ENCODE measurements at places on chromosomes 2 and 18.

DNA sequence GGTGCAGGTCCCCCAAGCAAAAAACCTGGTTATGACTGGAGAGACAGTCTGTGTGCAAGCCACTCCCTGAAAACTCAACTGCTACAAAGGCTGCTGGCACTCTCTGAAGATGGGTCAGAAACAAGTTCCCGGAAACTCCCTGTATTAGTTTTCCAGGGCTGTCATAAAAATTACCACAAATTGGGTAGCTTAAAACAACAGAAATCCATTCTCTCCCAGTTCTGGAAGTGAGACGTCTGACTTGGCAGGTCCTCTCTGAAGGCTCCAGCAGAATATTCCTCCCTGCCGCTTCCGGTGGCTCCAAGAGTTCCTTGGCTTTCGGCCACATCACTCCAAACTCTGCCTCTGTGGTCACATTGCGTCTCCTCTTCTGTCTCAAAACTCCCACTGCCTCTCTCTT lies 30.1 kb upstream of the SERPINE2 start:
- DNase-seq = no peak

DNA sequence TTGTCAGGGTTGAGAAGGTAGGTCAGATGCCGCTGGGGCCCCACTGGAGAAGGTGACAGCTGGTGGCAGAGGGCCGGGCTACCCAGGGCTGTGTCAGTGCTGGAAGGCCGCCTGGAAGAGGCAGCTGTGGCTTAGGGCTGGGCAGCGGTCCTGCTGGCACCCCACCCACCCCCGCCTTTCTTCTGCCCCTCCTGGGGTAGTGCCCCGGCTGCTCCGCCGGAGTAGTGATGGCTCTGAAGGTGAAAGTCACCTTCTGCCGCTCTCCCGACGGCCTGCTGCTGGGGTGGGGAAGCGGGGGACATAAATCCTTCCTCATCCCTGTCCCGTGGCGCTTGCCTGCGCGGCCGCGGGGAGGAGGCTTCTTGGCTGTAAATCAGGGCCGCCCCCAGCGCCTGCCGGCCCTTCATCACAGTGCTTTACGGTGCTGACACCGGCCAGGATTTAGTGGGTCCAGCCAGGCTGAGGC lies 332.2 kb downstream of the DYSF start:
- no peak for DNase-seq

DNA sequence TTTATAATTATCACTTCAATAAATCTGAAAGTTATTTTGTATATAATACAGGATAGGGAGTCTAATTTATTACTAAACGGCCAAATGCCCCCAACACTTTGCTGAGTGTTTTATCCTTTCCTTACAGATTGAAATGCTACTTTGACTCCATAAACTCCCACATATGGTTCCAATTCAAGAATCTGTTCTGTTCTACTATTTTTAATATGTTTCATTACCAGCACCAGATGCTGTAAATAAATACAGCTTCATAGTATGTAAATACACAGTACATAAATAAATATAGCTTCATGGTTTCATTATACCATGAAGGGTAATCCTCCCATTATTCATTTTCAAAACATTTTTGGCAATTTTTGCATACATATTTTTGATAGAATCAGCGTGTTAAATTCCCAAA lies 34.0 kb upstream of the MREG start:
- no peak for DNase-seq

- DNase-seq = no peak
These were observed 50.3 kb downstream of the SH2D6 start for GRCh38 chr2:85468704-85469349.

GRCh38 chr2:1638281-1638860 lies 105.9 kb downstream of the PXDN start:
- DNase-seq = no peak

DNA sequence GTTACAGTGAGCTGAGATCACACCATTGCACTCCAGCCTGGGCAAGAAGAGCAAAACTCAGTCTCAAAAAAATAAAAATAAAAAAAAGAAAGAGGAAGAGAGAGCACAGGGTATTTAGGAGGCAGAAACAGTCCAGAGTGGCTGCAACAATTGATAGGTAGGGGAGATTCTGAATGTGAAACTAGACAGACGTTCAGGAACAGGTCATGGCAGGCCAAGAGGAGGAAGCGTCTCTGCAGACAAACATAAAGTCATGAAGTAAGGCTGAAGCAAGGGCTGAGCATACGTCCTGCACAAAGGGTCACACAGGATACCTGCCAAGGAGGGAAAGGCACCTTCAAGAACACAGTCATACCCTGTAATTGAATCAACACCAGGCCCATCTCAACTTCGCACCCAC lies 64.1 kb upstream of the ZNF532 start:
- DNase-seq = no peak

DNA sequence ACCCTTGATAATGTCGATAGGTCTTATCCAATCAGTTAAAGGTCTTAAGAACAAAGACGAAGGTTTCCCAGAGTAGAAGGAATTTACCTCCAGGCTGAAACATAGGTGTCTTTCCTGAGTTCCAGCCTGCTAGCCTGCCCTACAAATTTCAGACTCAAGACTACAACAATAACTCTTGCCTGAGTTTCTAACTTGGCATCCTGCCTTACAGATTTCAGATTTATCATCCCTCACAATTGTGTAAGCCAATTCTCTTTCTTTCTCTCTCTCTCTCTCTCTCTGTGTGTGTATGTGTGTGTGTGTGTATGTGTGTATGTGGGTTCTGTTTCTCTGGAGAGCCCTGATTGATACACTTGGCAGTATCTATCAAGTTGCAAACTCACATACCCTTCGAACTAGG lies 37.2 kb upstream of the B4GALT6 start:
- DNase-seq = no peak

DNA sequence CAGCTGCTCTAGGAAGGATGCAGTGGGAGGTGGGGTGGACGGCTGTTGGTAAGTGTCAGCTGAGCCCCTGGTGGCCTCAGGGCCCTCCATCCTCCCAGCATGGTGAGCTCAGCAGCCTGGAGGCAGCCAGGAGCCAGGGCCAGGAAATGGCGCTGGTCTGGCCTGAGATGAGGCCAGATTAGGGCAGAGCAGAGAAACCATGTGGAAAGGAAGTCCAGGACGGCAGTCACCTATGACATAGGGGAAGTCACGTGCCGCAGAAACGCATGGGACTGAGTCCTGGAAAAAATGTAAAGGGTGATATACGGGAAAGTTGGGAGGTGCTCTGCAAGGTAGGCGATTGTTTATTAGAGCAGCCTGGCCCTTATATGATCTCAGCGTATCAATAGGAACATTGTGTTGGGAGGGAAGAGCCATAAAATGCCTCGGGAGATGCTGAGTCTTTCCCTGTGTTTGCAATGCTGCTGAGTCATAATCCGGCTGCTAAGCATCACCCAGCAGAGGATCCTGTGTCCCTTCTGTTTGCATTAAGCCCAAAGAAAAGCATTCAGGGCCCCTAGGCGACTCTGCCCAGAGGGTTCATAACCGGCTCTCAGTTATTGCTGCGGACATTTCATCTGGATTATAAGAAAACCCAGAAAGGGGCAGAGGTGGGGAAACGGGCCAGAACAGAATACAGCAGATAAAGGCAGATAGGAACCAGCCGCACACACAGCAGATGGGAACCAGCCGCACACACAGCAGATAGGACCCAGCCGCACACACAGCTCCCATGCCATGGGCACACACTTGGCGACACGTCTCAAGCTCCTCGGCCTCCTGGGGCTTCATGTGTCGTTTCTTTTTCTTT lies 30.3 kb upstream of the B3GNT7 start:
- DNase-seq = no peak

DNA sequence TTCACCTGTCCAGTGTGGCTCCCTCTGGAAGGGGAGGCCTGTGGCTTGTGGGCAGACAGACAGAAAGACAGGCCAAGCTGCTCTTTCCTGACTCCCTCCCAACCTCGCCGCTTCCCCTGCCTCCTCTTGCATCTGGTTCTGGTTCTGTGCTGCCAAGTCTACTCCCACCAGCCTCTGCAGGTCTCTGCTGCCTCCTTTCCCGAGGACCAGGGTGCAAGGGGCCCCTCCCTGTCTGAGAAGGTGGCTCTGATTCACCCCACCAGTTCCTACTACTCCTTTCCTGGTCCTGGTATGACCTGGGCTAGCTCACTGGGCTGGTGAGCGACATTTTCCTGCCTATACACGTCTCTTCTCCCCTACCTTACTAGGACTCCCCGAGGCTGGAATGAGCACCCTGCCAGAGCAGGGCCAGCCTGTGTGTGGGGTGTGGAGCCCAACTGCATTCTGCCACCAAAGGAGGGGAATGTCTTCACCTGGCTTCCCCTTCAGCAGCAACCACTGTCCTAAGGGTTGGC lies 238.5 kb downstream of the CELF4 start:
- DNase-seq = no peak

DNA sequence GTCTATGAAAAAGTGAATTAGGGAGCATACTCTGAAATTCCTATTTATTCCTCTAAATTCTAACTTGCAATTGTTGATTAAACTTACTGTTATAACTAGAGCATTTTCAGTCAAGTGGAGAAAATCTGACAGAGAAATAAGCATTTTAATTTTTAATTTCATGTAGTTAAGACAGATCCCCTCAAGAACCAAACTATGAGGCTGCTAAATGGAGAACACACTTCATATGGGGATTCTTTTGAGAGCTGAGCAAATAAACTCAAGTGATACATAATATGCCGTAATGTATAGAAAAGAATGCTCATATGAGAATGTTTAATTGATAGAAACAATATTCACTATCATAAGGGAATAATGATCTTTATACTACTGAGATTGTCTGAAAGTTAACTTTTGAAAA lies 340.8 kb downstream of the ERBB4 start:
- no peak for DNase-seq

GRCh38 chr2:219045937-219046550 lies 4.7 kb upstream of the CFAP65 start:
- DNase-seq = peak; percentile 35

- DNase-seq = no peak
These were observed 34.7 kb downstream of the WDR33 start for GRCh38 chr2:127776122-127776780.

- no peak for DNase-seq
These were observed 15.5 kb downstream of the RPIA start for GRCh38 chr2:88707003-88707402.

DNA sequence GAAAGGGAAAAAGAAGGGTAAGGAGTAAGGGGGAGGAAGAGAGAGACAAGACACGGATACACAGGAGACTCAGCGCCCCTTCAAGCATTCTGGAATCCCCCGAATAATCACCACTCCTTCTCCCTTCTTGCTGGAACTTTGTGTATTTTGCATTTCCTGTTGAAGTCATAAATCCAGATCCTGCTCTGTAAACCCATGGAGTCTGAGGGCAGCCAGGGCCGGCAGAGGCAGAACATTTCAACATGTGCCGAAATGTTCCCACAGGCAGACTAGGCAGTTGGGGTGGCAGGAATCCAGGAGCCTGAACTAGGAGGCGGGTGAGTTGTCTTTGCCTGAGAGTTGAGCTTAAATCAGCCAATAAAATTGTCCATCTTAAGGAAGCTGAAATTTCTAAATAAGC lies 193.1 kb downstream of the SH3RF3 start:
- DNase-seq = no peak

- DNase-seq = no peak
These were observed 138.0 kb downstream of the RHBDD1 start for GRCh38 chr2:226973816-226974215.

DNA sequence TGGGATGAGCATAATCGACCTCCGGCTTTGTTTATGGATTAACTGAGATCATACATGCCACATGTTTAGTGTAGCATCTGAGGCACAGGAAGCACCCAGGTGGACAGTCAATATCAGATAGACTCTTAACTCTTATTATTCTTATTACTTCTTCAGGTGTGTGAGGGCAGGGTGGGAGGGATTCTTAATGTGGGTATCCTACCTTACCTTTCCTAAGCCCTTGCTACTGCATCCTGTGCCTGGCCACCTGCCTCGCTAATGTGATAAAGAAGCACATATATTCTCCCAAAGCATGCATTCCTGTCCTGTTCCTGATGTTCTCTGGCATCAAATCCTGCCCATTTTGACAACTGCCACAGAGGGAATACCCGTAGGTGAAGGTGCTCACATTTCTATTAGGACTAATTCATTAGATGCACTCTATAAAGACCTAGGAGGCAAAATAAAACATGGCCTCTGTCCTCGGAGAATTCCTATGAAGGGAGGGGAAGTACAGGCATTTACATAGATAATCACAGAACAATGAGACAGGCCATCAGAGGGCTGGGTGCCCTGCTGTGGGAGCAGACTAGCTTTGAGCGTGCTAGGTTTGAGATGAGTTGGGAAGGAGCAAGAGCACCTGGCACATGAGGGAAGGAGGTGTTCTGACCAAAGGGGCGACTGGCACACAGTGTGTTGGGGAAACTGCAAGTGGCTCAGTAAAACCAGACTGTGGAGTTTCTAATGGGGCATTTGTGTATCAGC lies 19.5 kb upstream of the CELF4 start:
- no peak for DNase-seq

- DNase-seq = no peak
These were observed 145.5 kb upstream of the ITGA6 start for GRCh38 chr2:172281648-172282570.

GRCh38 chr18:68722821-68723220 lies 7.9 kb upstream of the TMX3 start:
- DNase-seq = no peak

DNA sequence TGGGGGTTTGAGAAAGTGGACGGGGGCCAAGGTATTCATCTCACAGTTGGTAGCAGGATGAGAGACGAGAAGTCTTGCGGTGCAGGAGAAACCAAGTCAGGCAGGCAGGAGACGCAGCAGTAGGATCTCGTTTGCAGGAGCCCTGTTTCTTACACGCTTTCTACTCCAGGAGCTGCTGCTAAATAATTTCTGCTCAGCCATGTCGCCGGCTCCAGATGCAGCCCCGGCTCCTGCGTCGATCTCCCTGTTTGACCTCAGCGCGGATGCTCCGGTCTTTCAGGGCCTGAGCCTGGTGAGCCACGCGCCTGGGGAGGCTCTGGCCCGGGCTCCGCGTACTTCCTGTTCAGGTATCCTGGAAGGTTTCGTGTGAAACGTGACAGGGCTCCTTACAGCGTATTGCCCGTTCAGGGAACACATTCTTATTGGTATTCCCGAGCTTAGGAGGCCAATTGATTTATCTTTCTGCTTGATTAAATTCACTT lies 494 bp downstream of the ANKZF1 start:
- peak; percentile 56 for DNase-seq

DNA sequence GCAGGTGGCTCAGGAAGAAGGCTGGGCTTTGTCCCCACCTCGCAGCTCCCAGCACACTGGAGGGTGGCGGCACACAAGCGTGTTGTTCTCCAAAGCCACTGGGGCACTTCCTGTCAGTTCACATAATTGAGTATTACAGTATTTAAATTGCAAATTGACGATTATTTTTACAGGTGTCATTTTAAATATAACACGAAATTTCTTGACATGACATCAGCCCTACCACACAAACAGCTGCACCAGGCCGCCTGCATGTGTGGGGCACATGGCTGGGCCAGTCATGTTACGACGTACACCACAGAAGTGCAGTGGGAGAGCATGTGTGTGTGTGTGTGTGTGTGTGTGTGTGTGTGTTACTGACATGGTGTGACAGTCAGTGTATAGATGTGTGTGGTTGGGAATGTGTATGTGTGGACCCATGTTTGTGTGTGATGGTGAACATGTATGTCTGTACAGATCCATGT lies 155.6 kb downstream of the TTC32 start:
- DNase-seq = no peak

- no peak for DNase-seq
These were observed 113.0 kb downstream of the QPCT start for GRCh38 chr2:37457401-37457901.

Measured in stimulated activated CD4-positive, alpha-beta T cell treated with anti-CD3 and anti-CD28 coated beads, Interleukin-2, amount 100 ng/mL, for 24 hours (primary cell).